ENCODE measurements at places on chromosomes 2 and 18.
A peak's percentile ranks its signal among the peaks of the same experiment; 100 is the strongest.

- no peak for DNase-seq
These were observed 100.0 kb upstream of the CDCA7 start for GRCh38 chr2:173254659-173255058.

DNA sequence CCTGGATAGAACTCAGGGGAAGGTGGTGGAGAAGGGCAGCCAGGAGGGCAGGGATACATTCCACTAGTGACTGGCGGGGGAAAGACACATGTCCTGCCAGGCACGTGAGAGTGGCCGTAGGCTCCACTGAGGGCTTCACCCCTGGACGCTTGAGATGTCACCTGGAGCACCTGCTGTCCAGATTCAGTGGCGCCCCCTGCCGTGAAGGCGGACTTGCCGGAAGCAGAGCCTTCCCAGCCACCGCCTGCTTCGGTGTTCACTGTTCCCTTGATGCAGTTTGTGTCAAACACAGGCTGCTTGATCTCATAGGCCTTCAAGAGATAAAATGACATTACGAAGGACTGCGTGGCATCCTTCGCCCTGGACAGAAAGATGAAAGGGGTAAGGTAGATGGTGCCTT, 335.3 kb downstream of the ZNF521 start:
- no peak for DNase-seq

- DNase-seq, result no peak
These were observed 54.4 kb downstream of the ANKMY1 start for GRCh38 chr2:240503375-240503774.

DNA sequence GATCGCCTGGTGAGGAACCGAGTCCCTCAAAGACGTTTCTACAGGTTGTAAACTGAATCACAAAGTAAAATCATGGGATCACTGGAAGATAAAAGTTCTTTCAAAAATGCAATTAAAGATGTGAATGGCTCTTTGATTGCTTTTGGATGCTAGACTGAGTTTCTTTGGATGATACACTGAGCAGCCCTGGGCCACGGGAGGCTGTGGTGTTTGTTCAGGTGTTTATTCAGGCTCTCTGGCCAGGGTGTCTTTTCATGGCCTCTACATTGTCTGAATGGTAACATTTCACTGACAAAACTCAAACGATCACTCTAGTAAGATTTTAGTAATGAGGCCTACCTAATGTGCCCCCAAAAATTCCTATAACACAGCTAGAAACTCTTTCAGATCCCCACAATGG, 48.4 kb upstream of the SPATS2L start:
- no peak for DNase-seq

DNA sequence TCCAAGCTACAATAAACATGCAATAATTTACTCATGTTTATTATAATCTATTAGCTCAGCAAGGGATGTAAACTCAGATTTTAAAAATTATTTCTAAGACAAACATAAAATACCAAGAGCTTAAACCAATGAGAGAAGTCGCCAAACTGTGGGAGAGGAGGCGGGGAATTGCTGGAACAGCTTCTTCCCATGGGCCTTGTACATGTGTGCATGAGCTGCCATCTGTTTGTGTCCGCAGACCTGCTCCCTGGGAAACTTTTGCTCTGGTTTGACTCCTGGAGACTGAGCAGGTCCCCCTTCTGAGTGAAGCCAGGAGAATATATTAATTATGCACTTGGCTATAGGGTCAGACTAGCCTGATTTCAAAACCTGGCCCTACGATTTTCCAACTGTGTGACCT, 655.9 kb upstream of the SOX11 start:
- no peak for DNase-seq

DNA sequence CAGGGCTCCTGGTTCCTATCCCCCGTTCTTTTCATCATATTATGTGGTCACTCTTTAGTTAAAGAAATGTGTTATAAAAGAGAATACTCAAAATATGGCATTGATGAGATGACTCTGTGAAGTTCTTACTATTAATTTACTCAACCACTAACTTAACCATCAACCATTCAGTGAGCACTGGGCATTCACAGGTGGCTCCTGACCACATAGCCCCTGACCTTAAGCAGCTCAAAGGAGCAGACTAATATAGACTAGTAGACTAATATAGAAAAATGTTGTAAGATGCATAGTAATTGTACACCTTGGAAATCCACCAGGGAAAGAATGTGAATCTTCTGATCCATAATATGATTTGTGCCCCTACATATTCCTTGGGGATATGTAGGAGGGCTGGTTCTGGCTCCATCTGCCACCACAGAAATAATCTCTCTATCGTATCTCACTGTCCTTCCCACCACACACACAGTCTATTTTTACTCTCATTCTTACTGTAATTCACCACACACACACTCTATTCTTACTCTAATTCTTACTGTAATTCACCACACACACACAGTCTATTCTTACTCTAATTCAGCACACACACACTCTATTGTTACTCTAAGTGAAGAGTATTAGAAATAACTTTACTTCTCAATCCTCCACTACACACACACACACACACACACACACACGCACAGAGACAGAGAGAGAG, 188.9 kb upstream of the ITGA4 start:
- DNase-seq, result no peak

DNA sequence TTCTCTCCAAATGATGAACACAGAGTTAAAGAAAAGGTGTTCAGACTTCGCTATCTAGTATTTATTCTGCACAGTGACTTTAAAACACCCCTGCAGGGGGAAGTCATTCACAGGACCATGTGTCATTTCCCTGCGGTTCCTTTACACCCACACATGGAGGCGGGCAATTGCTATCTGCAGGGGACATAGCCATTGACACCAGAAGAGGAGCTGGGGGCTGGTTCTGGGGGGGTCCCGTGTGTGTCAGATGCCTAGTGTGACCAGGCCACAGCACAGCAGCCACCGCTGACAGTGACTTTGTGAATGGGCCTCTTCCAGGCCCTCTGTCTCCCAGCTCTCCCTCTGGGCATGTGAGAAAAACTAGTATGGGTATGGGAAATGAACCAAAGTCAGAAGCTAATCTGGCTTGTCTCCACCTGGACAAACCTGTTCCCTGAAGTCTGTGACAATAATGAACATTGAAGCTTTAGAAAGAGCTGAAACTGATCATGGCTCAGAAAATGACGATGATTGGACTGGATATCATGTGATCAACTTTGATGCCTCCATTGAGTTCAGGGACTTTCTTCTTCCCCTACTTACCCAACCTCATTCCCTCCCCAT, 7.5 kb upstream of the GBX2 start:
- no peak for DNase-seq

DNA sequence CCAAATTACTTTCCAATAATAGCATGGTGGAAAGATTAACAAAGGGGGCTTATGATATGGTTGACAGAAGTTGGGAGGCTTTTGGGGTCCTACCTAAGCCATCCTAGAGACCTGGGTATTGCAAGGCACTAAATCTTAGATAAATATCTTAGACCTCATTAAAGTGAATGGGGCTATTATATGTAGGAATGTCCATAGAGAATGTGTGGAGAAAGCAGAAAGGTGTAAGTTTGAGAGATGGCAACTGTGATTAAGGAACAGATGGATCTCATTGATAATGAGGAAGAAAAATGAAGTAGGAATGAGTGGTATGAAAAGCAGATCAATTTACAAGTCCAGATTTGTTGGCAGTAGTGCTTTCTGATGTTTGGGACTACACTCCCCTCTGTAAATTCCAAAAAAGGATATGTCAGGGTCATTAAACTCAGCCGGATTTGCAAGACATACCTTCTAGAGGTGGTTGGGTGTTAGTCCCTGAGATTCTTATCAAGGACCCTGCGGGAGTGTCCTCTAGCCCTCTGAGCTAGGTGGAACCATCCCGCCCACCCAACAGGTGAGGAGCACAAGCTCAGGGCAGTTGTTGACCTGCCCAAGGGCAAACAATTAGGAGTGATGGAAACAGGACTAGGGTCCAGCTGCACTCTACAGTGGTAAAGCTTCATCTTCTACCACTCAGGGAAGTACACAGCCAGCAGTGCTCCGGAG, 12.1 kb downstream of the TCF7L1 start:
- DNase-seq, result no peak

DNA sequence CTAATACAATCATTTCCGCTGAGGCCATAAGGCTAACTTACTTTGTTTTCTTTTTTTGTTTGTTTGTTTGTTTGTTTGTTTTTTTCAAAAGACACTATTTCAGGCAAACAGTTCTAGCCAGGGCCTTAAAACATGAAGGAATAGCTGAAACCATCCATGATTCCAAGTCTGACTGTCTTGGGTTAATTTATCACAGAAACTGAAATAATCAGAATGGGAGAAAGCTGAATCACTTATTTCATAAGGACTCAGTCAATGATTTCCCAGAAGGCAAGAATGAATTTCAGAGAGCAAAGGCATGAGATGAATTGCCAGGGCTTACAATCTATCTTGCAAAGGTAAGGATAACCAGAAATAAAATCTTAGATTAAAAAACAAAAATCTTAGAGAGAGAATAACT, 1315.1 kb downstream of the SUCLG1 start:
- DNase-seq, result no peak

DNA sequence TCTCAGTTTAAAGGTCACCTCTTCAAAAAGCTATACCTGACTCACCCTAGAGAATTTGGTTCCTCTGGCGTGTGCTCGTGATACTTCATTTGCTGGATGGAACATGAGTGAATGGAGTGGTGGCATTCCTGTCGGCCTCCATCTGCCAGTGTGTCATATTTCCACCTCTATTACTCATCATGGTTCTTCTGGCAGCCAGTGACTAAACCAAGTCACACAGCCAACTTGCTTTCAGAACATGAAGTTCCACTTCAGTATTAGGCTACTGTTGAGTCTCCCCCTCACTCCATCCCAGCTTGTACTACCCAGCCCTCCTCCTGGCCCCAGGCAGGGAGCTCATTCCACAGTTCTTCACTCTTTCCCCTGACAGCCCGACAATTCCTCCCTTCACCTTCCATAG, 169.8 kb downstream of the MREG start:
- DNase-seq, result peak; percentile 63

DNA sequence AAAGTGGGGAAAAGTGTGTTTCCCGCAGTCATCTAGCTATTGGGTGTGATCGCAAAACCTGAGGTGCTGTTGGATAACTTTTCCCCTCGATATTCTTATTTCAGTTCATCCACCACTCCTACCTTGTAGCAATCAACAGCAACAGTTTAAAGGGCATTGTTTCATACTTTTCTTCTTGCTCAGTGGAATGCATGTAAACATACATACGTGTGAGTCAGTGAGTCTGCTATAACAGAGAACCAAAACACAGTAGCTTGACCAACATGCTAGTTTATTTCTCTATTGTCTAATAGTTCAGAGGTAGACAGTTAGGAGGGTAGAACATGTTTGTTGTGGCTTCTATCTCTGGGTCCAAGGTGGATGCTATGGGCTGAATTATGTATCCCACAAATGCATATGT, 77.6 kb upstream of the FOXI3 start:
- no peak for DNase-seq

DNA sequence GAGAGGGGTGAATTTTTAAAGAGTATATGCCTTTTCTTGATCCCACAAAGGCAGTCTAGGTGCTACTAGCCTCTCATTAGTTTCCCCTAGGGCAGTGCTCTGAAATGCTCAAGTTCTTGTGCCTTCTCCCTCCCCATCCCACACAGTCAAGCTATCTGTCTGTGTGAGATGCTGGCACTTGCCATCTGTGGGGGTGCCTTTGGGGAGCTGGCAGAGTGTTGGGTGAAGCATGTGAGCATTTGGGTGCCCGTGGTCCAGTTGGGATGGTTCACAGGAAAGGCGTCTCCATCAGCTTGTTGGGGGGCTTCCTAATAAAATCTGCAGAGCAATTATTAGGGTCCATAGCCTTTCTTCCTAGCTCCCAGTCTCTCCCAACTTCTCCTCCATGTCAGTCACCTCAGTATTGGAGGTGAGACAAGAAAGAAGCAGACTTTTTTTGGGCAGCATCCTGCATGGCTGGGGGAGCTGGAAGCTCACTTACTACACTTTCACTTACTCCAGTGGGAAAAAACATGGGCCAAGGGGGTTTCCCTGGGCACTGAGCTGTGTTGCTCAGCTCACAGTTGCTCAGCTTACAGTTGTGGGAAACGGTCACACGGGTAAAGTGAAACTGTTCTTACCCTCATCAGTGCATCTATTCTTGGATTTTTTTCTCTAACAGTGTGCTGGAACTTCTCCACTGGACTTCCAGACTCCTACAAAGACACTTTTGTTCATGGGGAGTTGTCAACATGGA, 29.3 kb downstream of the COLEC11 start:
- DNase-seq, result no peak

- DNase-seq, result no peak
These were observed 49.8 kb downstream of the DYSF start for GRCh38 chr2:71502941-71503738.

- DNase-seq, result no peak
These were observed 9.7 kb upstream of the CIB4 start for GRCh38 chr2:26650713-26651469.

DNA sequence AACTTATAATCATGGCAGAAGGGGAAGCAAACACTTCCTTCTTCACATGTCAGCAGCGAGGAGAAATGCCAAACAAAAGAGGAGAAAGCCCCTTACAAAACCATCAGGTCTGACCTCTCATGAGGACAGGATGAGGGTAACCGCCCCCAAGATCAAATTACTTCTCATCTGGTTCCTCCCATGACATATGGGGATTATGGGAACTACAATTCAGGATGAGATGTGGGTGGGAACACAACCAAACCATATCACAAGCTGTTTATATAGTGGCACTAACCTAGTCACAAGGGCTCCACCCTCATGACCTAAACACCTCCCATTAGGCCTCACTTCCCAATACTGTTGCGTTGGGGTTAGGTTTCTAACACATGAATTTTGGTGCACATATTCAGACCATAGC, 110.0 kb downstream of the OSBPL6 start:
- DNase-seq, result no peak

GRCh38 chr18:68733707-68734106, 18.8 kb upstream of the TMX3 start:
- DNase-seq, result no peak

DNA sequence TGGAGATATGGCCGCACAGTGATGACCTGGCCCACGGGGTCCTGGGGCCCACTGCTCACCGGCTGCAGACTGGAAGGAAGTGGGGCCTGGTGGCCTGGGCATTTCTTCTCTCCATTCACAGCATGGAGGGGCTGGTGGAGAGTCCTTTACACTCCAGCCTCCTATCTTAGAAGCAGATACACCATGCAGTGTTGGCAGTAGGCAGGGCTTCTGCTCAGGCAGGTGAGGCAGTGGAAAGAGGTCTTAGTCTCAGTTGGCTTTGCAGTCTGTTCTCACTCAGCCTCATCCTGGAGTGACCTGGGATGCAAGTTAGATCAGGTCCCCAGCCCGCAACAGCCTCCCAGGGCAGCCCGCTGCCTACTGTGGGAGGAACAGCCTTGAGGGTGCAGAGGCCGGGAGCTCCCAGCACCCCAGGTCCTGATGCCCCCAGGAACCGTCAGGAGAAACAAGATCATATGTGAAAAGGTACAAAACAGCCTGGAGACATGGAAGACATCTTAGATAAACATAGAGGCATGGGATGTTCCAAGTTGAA, 45.8 kb upstream of the OTOS start:
- DNase-seq, result no peak

- no peak for DNase-seq
These were observed 30.2 kb upstream of the SSB start for GRCh38 chr2:169768262-169768995.

All from BJ (cell line).